A549 treated with GW870086 at 1 μM for 4 hours (cell line): ENCODE measurements at places on chromosomes 1 and 21. TPM values are rescaled to one million over a fixed set of nuclear protein-coding genes. Genes with fewer than 3 reads are reported as not detected.

The TBX15 gene
- 0.07 to 0.08 TPM in 2 of 5 replicates, not detected in the others for total RNA-seq

The FOXO6 gene
- total RNA-seq = 0.49 to 0.82 TPM (median 0.65 TPM) in 5 replicates

The SYT14 gene
- 0.05 to 0.13 TPM (median 0.05 TPM) in 4 of 5 replicates, not detected in the other for total RNA-seq

The GFI1 gene
- 0.15 to 0.24 TPM (median 0.22 TPM) in 4 of 5 replicates, not detected in the other for total RNA-seq
